Activated CD4-positive, alpha-beta T cell treated with anti-CD3 and anti-CD28 coated beads, Interleukin-2, amount 50 U/mL, for 4 hours (primary cell): ENCODE measurements at places on chromosomes 1 and 21.
A peak's percentile ranks its signal among the peaks of the same experiment; 100 is the strongest.

- DNase-seq: peak; percentile 23
Observed at GRCh38 chr21:14523234-14523633, 22.9 kb downstream of the SAMSN1 start.

DNA sequence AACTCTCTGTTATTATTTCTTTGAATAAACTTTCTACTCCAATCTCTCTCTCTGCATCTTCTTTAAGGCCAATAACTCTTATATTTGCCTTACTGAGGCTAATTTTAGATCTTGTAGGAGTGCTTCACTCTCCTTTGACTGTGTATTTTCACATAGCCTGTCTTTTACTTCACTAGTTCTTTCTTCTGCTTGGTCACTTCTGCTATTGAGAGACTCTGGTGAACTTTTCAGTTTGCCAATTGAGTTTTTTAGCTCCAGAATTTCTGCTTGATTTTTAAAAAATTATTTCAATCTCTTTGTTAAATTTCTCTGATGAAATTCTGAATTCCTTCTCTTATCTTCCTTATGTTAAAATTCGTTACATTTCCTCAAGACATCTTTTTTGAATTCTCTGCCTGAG, 18.2 kb downstream of the GPR88 start:
- no peak for DNase-seq

DNA sequence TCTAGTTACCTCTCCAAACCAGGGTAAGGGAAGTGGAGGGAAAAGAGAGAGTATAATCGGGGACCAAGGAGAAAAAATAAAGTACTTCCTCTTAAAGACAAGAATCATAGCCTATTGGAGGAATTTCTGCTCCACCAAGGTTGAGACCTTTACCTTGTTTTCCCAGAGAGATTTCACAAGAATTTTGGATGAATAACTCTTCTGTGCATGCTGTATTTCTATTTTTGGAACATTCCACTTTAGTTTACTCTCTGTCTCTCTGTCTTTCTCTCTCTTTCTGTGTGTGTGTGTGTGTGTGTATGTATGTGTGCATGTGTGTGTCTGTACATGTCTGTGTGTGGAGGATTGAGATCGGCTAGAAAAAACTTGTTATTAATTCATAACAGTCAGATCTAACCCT, 318.4 kb upstream of the RGS18 start:
- no peak for DNase-seq

DNA sequence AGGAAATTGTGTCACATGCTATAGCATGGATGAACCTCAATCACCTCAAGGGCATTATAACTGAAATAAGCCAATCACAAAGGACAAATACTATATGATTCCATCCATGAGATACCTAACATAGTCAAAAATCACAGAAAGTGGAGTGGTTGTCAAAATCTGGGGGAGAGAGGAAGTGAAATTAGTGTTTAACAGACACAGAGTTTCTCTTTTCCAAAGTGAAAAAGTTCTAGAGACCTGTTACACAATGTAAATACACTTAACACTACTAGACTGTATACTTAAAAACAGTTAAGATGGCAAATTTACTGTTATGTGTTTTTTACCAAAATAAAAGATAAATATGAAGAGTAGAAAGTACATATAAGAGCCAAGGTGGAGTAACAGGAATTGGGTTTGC, 31.8 kb downstream of the ZNF644 start:
- DNase-seq: no peak

DNA sequence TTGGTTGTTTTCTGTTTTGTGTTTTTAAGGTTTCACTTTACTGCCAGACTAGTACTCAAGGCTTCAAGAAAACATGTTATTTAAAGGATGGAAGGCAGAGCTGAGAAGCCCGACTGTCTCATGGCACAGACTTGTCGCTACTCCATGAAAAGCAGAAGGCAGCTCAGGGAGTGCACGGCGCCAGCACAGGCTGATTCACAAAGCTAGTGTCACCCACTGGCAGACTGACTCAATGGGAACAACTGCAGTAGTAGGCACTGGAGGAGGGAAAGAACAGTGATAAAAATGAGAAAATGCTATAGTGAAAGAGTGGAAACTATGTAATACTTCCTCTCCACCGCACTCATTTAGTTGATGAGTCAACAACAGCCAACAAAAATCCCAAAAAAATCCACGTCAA, 14.7 kb downstream of the HSF2BP start:
- DNase-seq: no peak

GRCh38 chr1:173447224-173447623, 29.9 kb upstream of the PRDX6 start:
- DNase-seq: no peak

DNA sequence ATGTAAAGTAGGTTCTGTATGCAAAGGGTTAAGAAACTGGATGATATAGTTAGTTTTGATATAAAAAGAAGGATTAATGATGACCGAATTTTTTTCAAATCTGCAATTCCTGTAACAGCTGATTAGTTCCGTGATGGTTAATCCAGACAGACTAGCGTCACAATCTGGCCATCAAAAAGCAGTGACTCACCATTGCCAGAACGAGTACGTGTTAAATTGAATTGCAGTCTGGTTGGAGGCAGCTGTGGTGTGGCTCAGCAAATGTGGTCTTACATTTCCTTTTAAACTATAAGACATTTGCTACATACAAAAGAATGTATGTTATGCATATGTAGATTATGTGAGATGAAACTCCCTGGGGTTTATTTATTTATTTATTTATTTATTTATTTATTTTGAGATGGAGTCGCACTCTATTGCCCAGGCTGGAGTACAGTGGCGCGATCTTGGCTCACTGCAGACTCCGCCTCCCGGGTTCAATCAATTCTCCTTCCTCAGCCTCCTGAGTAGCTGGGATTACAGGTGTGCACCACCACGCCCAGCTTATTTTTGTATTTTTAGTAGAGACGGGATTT, 139.8 kb downstream of the RYR2 start:
- DNase-seq: no peak

GRCh38 chr21:34280389-34280795, 83.4 kb upstream of the KCNE2 start:
- DNase-seq: no peak

DNA sequence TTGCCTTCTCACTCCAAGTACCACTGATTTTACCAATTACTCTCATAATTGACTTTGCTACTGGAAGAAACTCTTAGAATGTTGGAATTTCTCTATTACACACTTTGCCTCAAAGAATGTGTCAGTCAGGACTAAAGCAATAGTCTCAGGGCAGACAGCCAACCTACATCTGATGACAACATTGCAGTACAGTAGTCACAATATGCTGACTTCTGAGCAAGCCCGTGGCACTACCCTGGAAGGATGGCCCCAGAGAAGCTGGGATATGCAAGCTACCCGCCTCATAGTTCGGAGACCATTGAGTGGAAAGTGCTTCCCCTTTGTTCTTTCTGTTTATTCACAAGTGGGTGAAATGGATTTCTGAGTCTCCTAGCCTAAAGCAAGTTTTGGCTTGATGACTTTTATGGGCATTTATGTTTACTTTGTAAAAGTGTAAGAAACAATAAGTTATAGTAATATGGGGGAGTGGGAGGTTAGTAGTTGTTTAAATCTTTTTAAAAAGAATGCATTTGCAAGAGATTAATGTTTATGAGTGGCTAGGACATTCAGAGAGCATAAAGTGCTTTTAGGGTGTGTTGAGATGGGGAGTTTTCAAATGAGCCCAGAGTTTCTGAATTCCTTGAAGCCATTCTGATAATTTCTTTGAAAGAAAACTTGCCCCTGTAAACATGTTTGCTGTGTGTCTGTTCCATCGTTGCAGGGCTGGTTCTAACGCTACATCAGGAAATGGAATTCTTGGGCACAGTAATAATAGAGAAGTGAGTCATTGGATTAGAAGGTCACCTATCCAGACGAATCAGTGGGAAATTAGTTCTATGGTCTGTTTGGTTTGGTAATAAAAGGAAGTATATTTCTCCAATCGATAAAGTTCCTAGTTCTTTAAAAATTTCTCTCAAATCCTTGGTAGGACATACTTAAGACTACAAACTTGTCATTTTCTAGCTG, 63.8 kb downstream of the LMO4 start:
- DNase-seq: no peak

DNA sequence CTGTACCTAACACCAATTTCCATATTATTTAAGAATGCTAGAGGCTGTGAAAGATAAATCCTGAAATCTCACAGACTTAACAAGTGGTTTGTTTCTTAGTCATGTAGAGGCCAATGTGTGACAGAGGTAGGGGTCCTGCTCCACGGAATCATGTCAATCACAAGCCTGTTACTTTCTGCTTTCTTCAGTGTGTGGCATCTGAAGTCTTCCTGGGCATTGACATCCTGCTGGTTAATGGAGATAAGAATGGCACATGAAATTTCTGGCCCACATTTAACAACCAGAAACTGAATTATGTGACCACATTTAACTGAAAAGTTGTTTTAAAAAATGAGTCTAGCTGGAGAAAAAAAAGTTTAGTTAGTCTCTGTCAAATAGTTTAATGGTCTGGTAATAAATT, 68.3 kb upstream of the PLA2G4A start:
- DNase-seq: no peak

GRCh38 chr1:209850342-209850979, 22.7 kb downstream of the UTP25 start:
- peak; percentile 21 for DNase-seq

GRCh38 chr1:78892260-78892840, 114.2 kb downstream of the ADGRL4 start:
- no peak for DNase-seq

GRCh38 chr1:118890851-118891384, 97.2 kb downstream of the TBX15 start:
- no peak for DNase-seq

DNA sequence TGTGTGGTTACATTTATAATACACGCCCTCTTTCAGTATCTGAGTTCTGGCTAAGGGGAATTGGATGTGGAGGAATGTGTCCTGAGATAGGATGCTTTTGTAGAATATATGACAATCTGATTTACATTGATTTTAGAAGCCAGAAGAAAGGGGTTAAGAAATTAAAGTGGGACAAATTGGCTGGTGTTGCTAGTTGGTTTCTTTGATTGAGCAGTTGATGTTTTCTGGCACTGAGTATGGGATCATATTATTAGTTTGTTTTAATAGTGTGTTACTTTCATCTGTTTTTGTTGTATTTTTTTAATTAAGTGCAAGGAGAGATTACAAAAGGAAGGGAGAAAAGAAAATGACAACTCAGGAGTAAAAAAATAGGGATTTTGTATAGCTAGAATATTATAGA, 1634.7 kb upstream of the B3GALT2 start:
- no peak for DNase-seq

DNA sequence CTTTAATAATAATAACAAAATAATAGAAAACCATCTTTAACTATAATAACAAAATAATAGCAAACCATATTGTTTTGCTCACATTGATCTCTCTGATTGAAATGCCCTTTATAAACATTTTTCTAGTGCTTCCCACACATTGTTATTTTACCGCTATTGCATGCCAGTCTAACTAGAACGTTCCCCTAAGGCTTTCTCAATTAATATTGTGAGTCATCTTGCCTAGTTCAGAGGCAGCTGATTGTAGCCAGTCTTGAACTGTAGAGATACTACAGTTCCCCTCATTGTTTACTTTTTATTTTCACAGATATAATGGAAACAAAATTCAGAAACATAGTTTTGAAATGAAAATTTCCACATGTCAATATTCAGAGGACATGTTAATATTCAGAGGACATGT, 192.3 kb upstream of the ADGRL4 start:
- no peak for DNase-seq

GRCh38 chr1:182634306-182635072, 30.3 kb upstream of the RGS16 start:
- DNase-seq: no peak

- no peak for DNase-seq
Observed at GRCh38 chr1:247378334-247379073, 37.5 kb upstream of the NLRP3 start.

DNA sequence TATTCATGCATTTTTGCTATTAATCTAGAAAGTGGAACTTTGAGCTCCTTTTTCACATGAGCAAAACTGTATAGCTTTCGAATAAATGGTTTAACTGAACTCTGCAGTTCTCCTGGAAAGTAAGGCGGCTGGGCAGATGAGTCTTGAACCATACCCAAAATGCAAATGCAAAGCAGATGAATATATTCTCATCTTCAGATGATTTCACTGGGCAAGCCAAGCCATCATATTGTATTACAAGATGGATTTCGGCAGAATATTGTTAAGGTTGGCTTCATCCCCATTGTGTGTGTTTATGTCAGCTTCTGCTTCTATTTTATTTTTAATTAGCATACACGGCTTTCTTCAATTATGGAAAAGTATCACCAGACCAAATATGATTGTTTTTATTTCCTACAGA, 209.6 kb downstream of the GREM2 start:
- DNase-seq: no peak

DNA sequence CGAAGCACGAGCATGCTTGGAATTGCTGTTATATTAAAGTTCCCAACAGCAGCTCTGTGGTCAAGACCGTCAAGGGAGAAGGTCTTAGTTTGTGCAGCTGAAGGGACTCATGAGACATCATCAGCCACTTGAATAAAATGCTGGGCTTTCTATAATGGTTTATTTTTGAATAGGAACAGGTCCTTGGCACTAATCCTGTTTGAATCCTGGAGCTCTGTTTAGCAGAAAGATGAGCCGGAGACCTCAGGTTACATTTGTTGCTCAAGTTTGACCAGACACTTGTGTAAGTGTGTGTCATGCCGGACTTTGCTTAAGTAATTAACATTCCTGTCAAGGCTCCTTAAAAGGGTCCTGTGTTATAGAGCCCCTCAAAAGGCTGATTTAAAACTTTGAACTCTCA, 186.5 kb downstream of the ROR1 start:
- no peak for DNase-seq

- no peak for DNase-seq
Observed at GRCh38 chr1:35642471-35642955, 1.2 kb upstream of the PSMB2 start.

DNA sequence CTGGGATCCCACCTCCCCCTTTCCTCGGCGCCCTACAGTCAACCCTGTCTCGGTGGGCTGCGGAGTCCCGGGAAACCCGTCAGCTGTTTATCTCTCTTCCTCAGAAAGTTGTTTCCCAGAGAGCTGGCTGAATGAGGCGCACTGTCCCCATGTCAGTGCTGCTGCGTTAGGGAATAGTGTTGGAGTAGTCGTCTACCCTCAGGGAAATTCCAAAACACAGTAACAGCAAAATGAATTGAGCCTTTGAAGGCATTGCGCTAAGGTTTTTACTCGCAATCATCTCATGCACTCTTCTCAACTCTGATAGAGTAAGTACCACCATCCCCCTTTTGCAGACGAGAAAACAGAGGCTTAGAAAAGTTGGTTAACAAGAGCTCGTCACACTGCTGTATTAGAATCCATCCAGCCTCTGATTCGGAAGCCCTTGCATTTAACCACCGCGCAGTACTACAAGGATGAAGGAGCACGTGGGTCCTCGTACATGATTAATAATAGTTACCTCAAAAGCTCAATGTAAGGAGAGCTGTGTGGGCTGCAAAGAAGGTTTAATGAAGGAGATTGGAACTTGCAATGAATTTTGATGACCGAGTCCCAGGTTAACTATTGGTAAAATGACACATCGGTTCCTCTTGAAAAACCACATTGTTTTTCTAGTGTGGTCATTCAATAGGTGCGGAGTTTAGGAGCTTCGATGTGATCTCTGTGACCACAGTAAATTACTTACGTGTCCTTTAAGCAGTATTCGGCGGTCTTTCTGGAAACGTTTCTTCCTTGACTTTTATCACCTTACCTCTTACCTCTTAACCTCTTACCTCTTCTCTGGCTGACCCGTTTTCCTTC, 788 bp upstream of the EDEM3 start:
- DNase-seq: no peak

- DNase-seq: no peak
Observed at GRCh38 chr1:217315346-217315745, 315.5 kb downstream of the GPATCH2 start.

GRCh38 chr1:208007938-208008342, 97.0 kb upstream of the CD34 start:
- DNase-seq: no peak
